ENCODE measurements at places on chromosomes 13 and 19.
A peak's percentile ranks its signal among the peaks of the same experiment; 100 is the strongest.

- DNase-seq, result no peak
Measured at GRCh38 chr13:113788413-113789135, 29.5 kb downstream of the TMEM255B start.

- DNase-seq, result no peak
Measured at GRCh38 chr19:11025445-11025844, 63.8 kb upstream of the LDLR start.

DNA sequence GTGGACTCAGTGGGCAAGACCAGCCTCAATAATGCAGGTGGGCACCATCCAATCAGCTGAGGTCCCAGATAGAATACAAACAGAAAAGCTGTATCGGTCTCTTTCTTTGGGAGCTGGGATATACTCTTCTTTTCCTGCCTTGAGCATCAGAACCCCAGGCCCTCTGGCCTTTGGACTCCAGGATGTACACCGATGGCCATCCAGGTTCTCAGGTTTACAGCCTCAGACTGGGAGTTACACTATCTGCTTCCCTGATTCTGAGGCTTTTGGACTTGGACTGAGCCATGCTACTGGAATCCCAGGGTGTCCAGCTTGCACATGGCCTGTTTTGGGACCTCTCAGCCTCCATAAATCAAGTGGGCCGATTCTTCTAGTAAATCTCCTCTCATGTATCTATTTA, 27.6 kb upstream of the USP12 start:
- no peak for DNase-seq

- DNase-seq, result no peak
Measured at GRCh38 chr13:100361504-100361903, 227.1 kb downstream of the GGACT start.

DNA sequence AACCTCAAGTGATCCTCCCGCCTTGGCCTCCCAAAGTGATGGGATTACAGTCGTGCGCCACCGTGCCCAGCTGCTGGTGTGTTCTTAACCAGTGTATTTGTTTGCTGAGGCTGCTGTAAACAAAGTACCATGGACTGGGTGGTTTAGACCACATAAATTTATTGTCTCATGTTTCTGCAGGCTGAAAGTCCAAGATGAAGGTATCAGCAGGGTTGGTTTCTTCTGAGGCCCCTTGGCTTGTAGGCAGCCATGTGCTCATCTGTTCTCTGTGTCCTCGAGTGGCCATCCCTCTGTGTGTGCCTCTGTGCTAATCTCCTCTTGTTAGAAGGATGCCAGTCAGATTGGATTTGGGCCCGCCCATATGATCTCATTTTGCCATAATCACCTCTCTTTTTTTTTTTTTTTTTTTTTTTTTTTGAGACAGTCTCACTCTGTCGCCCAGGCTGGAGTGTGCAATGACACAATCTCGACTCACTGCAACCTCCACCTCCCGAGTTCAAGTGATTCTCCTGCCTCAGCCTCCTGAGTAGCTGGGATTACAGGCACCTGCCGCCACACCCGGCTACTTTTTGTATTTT, 31.8 kb downstream of the PEX11G start:
- no peak for DNase-seq

GRCh38 chr13:36129539-36129938, 1.6 kb downstream of the DCLK1 start:
- DNase-seq, result no peak

DNA sequence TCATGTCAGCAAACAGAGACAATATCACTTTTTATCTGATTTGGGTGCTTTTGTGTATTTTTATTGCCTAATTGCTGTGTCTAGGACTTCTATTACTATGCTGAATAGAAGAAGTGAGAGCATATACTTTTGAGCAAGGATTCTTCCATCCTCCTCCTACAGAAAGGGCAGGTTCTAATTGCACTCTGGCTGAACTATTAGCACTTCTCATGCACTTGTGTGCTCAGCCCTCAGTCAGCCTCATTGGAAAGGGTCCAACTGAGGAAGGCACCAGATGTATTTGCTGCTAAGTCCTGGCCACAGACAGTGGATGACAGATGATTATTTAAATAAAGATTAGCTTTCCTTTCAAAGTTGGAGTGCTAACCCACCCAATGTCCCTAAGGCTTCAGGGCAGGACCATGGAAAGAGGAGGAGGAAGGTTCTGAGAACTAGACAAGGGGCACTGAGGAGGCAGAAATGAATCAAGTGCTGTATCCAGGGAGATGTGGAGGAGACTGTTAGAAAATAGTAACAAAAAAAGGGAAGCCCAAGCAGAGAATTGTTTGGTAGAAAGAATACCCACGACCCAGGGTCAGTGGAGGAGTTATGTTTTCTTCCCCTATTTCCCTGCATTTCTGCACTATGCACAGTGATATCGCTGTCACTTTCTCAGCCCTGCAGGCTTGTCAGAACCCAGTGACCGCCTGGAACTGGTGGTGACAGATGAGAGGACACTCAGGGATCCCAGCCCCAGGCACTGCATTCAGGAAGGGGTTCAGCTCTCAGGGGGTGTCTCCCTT, 8.0 kb downstream of the LILRB4 start:
- DNase-seq, result no peak

DNA sequence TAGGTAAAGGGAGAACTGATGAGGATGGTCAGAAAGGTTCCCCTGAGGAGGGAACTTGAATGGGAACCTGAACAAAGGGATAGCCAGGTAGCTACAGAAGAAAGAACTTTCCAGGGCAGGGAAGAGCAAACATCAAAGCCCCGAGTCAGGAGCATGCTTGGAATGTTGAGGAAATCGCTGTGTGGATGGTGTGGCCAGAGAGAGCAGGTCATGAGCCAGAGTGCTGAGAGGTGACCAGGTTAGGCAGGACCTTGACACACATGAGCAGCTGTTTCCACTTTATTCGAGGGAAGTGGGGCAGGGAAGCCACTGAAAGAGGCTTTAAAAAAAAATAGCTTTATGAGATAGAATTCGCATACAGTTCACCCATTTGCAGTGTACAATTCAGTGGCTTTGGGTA, 4.4 kb downstream of the RAB8A start:
- DNase-seq, result no peak

- DNase-seq, result no peak
Measured at GRCh38 chr19:6260912-6261650, 18.7 kb downstream of the MLLT1 start.

DNA sequence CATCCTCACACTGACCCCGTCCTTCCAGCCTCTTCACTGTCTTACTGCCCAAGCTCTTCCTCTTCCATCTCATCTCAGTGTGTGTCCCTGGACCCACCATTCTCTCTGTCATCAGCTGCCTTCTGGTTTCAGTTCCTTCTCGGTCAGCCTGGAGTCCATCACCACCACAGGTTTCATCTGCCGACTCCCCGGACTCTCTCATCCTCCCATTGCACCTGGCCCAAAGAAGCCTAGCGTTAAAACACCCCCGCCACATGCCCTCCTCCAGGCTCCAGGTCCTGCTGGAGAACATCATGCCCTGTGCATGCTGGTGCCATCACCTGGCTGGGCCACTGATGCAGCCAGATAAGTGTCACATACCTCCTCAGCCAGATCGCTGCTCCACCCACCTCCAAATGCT, 122.1 kb upstream of the GPR12 start:
- no peak for DNase-seq

- no peak for DNase-seq
Measured at GRCh38 chr13:41833201-41833600, 127.7 kb downstream of the VWA8 start.

GRCh38 chr19:10192922-10193321, 1.8 kb downstream of the DNMT1 start:
- DNase-seq, result no peak

- DNase-seq, result no peak
Measured at GRCh38 chr19:18009412-18010066, 1.6 kb downstream of the ARRDC2 start.

DNA sequence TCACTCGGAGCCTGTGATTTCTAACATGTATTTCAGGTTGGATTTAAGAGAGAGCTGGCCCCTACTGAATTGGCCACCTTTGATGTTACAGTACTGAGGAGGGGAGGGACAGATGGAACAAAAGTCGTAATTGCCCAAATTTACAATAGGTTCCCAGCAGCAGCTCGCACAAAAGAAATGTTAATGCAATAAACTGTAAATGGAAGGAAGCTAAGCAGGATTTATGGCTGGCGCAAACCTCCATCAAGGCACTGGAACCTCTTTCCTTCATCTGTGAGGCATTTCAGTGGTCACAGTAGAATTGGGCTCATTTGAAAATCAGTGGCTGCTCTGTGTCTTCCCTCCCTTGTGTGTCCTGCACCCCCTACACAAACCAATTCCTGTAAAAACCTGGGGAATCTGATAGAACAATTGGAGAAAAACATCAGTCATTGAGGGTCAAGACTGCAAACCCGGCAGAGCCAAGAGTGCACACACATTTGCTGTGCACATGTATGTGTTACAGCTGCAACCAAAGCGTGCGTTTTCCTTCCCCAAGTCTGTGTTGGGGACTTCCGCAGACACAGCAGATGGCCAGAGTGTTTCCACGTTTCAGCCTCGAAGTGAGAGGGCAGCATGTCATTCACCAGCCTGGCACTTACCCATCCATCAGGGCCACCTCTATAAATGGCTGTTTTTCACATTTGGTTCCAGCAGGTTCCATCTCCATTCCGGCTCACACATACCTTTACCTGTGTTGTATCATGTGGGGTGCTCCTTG, 192.8 kb downstream of the TM9SF2 start:
- DNase-seq, result no peak

DNA sequence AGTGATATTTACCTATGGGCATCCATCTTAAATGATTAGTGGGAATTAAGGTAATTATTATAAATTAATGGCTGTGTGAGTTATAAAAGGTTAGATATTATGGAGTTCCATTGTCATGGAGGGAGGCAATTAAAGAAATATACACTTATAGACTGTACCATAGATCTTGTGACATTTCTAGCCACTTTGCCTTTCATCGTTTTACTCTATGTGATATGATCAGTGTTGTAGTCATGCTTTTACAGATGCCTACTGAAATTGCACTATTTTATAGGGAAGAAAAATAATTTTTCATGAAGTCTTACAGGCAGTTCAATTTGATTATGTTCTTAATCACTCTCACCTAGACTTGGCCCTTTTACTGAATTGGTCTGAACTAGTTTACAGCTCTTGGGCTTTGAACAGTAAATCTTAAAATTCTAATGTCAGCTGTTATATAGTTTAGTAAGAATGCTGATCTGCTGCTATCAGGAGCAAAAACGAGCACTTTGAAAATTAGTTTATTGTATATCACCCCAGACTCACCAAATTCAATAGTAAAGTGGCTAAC, 301.2 kb downstream of the GPC6 start:
- DNase-seq, result no peak

GRCh38 chr19:52963247-52963618, 552 bp upstream of the ZNF816 start:
- no peak for DNase-seq

DNA sequence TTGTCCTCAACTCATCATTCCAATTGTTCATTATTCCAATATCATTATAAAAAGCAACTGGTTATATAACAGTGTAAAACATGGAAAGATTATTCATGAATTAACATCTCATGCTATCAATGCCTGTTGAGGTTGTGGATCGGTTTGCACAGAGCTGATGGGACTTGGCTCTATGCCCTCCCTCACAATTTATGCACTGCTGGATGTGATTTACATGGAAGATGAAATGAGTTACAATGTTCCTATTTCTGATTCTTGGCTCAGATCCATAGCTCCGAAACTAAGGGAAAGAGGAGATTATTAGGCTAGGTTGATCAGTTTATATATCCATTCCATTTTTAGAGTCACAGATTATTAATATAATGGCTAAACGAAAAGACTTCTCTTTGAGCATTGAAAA, 38.6 kb downstream of the SCEL start:
- no peak for DNase-seq

DNA sequence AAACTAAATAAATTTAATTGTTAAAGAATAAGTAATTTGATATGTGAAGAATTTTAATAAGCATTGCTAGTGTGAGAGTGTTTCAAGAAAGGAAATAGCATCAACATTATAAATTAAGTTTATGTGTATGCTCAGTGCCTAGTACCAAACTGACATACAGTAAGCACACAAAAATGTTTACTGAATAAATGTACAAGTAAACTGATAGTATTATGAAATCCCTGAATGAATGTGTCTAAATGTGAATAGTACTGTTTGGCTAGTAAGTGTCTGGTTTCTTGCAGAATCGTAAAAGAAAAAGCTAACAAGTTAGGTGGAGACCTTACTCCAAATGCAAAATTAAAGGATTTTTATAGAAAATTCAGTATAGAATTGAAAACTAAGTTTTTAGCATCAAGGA, 233.6 kb downstream of the PCDH9 start:
- no peak for DNase-seq

DNA sequence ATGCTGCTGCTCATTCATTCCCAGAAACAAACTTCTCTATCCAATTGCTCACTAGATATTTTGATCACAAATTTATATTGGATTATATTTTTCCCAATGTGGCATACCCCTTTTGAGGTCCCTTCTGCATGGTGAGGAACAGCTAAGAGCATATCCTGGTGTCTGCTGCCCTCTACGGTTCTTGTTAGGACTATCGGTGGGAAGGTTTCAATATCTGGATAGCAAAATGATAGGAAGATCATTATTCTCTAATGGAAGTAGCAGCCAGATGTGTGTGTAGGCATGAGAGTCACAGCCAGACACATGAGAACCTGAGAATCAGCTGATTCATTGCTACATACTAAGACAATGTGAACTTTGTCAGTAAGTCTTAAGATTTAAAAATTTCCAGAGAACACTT, 1422.4 kb upstream of the MIR17HG start:
- peak; percentile 12 for DNase-seq

- DNase-seq, result no peak
Measured at GRCh38 chr13:39415008-39415802, 187.8 kb downstream of the LHFPL6 start.

GRCh38 chr13:42745655-42746054, 35.7 kb upstream of the FAM216B start:
- no peak for DNase-seq

DNA sequence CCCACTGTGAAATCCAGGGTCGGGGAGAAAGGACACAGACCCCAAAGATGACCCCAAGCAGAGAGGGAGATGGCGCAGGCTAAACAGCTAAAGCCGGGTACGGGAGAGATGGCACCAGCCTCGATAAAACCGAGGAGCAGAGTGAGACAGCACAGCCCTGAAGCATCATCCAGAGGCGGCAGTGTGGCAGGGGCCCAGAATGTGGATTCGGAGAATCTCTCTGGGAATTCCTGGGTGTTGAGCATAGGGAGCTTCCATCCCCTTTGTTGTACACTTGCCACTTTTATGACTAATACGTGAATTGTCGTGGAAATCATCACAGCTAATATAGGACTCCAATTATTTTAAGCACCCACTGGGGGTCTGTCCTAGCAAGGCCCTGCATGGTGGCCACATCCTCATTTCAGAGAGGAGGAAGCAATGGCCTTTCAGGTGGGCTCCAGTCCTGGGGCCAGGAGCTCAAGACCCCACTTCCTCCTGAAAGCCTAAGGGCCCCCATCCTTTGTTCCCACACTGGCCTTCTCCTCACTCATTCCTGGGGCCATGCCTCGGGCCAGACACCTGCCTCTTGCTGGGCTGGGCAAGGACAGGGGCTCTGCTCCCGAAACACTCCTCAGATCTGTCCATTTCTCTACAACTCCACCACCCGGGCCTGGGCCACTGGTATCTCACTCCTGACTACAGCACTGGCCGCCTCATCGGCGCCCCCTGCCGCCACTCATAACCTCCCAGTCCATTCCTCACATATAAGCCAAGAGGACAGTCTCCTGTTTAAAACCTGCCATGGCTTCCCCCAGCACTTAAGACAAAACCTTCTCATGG, 29.3 kb upstream of the ATP1A3 start:
- no peak for DNase-seq

Data from SK-N-MC (cell line).